ENCODE measurements at places on chromosomes 2 and 18.

- DNase-seq: no peak
These were observed 10.8 kb upstream of the BUB1 start for GRCh38 chr2:110688594-110689091.

- no peak for DNase-seq
These were observed 175.0 kb downstream of the SH3BP4 start for GRCh38 chr2:235126768-235127167.

GRCh38 chr18:61154866-61155265, 178.4 kb upstream of the CDH20 start:
- DNase-seq: no peak

GRCh38 chr2:110983133-110983532, 137.6 kb upstream of the BCL2L11 start:
- DNase-seq: no peak

DNA sequence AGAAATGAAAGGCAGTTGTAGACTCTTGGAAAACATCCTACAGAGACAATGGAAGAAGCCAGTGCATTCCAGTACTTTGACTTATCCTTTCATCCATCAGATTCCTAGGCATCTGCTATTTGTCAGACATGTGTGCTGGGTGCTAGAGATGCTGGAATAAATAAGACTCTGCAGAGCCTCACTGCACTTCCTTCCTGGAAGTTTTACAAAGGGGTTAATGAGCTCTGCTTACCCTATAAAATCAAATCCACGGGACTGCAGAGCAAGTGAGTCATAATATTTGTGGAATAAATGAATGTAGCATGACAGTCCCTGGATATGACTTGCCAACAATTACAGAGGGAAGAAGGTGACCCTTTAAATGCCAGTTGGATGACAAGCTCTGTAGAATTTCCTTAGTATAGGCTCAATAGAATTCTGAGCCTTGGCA, 52.7 kb upstream of the NPAS2 start:
- DNase-seq: no peak

- no peak for DNase-seq
These were observed 6.9 kb upstream of the SLC14A2 start for GRCh38 chr18:45608400-45608799.

DNA sequence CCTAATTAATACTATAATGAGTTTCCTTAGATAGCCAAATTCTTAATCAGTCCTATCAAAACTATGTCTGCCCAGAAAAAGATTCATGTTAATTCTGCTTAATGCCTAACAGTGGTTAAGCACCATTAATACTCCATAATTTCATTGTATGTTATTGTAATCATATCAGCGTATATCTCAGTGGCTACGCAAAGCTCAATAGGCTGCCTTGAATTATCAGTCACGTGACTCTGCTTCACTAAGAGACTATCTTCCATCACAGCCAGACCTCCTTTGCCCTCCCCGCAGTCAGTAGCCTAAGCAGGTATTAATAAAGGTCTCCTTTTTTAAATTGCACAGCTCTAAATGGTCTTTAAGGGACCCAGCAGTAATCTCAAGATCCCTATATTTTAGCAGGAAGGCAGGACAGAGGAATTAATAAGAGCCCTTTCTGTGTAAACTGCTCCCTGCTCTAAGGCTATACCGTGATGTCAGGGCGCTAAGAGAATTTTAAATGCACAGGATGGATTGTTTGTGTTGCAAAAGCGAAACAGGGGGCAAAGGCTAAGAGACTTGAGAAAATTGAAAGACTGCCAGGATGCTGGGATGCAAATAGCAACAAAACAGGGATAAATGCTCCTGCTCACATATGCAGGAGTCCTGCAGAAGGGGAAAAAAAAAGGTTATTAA, 215.6 kb upstream of the POU3F3 start:
- DNase-seq: no peak

- no peak for DNase-seq
These were observed 111.0 kb downstream of the SP3 start for GRCh38 chr2:173854141-173854540.

DNA sequence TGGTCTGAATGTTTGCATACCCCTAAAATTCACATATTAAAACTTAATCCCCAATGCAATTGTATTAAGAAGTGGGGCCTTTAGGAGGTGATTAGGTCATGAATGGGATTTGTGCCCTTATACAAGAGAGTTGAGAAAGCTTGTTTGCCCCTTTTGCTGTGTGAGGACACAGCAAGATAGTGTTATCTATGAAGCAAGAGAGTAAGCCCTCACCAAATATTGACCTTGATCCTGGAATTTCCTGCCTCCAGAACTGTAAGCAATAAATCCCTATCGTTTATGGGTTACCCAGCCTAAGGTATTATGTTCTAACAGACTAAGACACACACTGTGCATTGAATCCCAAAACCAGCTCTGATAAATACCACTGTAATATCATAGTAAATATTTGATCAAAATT, 32.2 kb downstream of the NR4A2 start:
- no peak for DNase-seq

GRCh38 chr2:13821255-13821880, 811.1 kb upstream of the LRATD1 start:
- no peak for DNase-seq

- DNase-seq: no peak
These were observed 61.3 kb downstream of the MCFD2 start for GRCh38 chr2:46854260-46854659.

- no peak for DNase-seq
These were observed 88.8 kb upstream of the FAM117B start for GRCh38 chr2:202545931-202546330.

DNA sequence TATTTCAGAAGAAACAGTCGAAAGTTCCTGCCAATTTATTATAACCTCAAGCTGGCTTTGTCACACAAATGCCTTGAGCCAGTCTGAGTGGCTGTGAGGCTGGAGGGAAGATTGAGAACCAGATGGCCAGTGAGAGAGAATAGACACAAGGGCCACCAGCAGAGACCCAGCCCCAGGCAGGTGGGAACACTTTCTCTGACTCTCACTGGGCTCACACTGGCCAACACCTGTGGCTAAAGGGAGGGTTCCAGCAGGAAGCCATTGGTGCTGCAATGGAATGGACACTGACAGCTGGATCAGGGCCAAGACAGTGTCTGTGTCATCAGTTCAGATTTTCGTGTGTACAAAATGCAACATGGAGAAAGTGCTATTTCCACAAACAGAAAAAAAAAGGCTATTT, 29.9 kb downstream of the LOXHD1 start:
- DNase-seq: no peak

- no peak for DNase-seq
These were observed 20.6 kb upstream of the ACTR3 start for GRCh38 chr2:113869253-113869652.

DNA sequence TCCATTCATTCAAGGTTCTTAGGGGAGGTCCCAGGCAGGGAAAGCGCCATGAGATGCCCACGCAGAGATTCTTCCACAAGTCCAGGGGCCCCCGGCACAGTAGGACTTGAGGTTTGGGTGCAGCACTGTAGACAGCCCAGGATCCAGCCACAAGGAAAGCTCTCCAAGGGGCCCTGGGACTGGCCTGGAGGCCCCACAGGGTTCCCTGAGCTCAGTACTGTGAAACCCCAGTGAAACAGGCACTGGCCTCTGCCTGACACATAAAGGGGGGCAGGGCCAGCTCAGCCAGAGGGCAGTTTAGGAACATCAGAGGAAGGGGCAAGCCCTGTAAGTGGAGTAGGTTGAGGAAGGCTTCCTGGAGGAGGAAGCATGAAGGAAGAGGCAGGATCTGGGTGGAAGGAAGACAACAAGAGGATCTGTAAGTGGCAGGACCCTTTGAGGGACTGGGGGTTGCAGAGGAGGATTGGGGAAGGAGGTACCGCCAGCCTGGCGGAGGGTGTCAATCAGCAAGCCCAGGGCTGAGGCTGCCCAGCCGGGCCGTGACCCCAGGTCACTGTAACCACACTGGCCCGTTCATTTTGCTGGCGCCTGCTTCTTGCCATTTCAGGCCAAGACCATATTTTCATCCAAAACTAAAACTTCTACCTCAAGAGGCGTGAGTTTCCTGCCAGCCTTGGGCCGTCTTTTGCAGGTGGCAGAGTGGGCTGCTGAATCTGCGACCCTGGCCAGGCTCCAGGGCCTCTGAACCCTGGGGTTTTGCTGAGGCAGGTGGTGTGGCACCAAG, 175.2 kb downstream of the SMAD7 start:
- no peak for DNase-seq

DNA sequence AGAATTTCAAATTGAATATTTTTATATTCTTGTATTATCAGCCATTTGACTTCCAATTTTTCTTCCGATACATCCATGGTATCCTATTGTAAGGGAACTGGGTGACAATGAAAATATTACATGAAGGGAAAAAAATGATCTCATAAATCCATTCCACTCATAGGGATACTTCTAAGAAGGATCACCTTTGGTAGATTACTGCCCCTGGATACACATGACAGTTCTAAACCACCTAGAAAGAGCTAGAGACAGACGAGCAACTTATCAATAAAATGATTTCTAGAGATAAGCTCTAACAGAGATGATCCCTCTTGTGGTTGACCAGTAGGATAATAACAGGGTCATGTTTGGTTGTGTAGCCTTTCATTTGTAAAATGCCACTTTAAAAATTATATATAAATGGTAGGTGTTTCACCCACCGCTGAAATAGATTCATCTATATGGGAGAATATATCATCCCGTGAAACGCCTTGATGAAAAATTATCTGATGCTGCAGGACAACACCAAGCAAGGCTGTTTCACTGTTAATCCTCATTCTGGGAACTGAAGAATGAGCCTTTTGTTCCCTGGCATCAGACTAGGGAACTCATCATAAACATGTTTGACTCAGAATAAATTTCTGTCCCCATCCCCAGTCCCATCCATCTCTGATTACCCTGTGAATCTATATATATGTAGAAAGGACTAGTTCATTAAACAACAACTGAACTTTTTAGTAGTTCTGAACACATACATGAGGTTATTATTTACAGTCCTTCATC, 180.0 kb downstream of the TCF4 start:
- DNase-seq: no peak

- no peak for DNase-seq
These were observed 105.1 kb upstream of the GALNT5 start for GRCh38 chr2:157152362-157152761.

GRCh38 chr18:75204269-75204731, 4.6 kb downstream of the PTGR3 start:
- DNase-seq: no peak

GRCh38 chr2:38187541-38188011, 111.6 kb upstream of the CYP1B1 start:
- DNase-seq: no peak

DNA sequence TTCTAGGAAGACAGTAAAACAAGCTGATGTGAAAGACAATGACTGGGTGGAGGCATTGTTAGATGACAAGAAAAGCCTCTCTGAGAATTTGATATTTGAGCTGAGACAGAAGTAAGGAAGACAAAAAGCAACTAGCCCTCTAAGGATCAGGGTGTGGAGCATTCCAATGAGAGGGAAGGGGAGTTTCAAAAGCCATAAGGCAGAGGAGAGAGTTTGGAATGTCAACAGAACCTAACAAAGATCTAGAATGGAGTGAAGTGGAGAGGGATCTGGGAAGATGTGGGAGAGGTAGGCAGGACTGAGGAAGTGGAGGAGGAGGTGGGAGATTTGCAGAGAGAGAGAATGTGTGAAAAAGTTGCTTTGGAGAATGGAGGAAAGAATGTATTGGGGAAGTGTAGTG, 17.3 kb upstream of the ASXL2 start:
- no peak for DNase-seq

GRCh38 chr18:25853691-25854433, 236.6 kb downstream of the SS18 start:
- DNase-seq: peak; percentile 34

GRCh38 chr2:188131281-188131680, 160.4 kb upstream of the GULP1 start:
- DNase-seq: no peak

- DNase-seq: no peak
These were observed 25.3 kb upstream of the ANXA4 start for GRCh38 chr2:69716555-69717120.
